ENCODE measurements at places on chromosomes 7 and 10.

DNA sequence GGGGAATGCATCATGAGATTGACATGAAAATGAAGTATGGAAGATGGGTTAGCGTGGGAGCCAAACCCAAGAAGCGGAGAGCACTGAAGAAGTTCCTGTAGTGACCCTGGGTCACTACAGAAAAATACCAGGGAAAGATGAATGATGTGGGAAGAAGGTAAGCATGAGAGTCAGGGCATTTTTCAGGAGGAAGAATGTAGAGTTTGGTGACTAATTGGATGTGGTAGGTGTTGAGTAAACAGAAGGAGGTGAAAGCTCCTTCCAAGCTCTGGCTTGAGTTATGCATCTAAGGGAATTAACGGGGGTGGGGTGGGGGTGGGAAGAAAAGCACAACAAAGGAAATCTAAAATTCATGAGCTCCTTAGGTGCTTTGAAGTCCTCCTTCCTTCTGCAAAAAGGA lies 238.1 kb upstream of the AOAH start:
- DNase-seq: no peak

- no peak for DNase-seq
These were observed 23.1 kb downstream of the GNG11 start for GRCh38 chr7:93944673-93945072.

DNA sequence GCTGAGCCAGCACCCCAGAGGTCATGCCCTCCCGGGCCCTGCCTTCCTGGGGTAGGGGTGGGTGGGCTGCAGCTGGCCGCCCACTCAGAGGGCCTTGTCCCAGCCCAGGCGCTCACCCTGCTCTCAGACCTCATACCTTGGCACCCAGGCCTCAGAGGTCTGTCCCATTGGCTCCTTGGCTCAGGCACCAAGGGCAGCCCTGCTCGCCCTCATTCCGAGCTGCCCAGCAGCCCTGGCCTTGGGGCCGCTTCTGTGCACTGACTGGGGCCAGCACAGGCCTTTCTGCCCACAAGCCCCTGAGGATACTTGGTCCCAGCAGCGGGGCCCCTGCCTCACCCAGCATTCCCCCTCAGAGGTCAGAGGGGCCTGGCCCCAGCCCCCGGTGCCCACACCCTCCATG lies 34.3 kb downstream of the YKT6 start:
- no peak for DNase-seq

GRCh38 chr7:80370587-80370986 lies 141.3 kb downstream of the GNAT3 start:
- no peak for DNase-seq

GRCh38 chr10:17523246-17523753 lies 68.9 kb upstream of the ST8SIA6 start:
- DNase-seq: no peak

- DNase-seq: no peak
These were observed 5.9 kb upstream of the MAPK8 start for GRCh38 chr10:48300556-48300955.

DNA sequence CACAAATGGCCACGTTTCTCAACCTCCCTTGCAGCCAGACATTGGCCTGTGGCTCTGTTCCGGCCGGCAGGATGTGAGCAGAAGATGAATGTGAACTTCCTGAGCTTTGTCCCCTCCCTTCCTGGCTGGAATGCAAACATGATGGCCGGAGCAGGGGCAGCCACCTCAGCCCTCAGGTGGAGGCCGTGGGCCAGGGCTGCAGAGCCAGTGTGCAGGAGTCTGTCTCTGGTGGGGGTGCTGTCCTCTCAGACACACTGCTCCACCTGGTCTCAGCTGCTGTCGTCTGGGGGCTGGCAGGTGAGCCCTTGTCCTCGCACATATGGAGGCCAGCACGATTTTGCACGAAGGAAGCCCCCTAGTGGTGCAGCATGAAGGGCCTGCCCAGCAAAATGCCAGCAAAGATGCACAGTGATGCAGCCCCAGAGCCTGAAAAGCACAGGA lies 25.3 kb upstream of the PWWP2B start:
- DNase-seq: no peak

GRCh38 chr7:147400221-147400689 lies 1190.3 kb upstream of the C7orf33 start:
- DNase-seq: no peak

GRCh38 chr7:140506788-140507464 lies 27.6 kb upstream of the MKRN1 start:
- no peak for DNase-seq

DNA sequence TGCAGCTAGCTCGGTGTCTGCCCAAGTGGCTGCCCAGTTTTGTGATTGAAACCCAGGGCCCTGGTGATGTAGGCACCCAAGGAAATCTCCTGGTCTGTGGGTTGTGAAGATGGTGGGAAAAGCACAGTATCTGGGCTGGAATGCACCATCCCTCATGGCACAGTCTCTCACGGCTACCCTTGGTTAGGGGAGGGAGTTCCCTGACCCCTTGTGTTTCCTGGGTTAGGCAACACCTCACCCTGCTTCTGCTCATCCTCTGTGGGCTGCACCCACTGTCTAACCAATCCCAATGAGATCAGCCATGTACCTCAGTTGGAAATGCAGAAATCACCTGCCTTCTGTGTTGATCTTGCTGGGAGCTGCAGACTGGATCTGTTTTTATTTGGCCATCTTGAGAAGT lies 27.6 kb downstream of the GIMAP4 start:
- no peak for DNase-seq

DNA sequence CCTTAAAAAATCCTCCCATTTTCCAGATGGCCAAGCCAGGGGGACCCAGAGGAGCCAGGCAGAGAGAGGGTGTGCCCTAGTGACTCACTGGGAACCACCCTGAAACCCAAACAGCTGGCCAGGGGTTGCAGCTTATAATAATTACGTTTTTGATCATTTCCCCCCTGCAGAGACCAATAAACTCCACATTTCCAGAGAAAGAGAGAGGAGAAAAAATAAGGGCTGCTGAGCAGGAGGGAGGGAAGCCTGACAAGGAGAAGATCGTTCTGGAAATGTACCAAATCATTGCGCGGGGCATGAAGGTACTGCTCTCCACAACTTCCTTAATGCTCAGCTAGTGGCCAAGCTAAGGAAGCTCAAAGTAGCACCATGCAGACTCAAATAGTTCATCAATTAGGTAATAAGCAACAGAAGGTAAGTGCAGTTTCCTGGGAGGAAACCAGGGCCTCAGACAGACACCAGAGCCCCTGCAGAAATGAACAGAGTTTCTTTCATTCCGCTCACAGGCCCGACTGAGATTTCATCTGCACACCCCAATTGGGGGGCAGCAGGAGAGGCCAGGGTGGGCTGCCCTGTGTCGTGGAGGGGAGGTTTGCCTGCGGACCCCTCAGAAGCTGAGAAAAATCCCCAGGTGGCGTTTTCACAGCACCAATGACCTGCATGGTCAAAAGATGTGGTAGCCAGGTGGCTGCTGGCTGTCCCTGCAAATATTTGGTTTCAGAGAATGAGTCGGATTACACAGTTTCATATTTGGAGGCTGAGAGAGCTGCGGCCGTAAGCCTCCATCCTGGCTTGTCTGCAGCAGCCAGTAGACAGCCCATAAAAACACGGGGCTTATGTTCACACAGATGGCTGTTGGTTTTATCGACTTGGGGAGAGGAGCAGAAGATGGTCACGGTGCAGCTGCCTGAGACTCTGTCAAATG lies 153.2 kb upstream of the LYZL2 start:
- no peak for DNase-seq

GRCh38 chr10:110147961-110148360 lies 59.4 kb upstream of the MXI1 start:
- DNase-seq: no peak

DNA sequence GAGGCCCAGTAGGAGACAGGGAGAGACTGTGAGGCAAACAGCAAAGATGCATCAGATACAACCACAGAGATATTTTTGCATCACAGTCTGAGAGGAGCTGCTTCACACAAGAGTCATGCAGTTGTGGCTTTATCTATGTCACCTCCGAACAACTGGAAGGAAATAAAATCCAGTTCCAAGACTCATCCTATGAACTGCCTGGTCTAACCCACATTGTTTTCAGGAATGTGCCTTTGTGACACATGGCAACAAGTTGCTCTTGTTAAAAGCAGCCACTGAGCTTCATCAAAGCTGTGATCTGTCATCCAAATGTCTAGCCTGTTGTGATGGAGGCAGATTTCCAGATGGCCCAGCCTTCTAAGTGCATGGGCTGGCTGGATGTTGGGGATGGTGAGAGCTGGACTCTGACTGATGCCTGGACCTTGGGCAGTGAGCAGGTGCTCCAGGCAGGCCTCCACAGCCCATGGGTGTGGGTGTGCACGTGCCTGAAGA lies 255.0 kb downstream of the BMPER start:
- DNase-seq: no peak

DNA sequence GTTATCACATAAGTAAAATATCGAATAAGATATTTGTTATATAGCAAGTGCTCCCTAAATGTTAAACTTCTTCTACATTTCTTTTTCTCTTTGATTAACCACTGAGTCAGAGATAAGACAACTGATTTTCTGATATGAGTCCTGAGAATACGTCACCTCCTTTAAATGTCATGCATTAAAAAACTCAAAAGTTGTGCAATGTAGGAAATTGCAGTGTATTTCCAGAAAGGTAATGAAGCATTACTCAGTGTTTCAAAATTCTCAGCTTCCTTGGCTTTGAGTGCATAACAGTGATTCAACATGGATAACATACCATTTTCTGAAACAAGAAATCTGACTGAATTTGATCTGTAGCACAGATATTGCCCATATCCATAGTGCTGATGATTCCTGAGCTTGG lies 155.8 kb downstream of the BMPER start:
- no peak for DNase-seq

DNA sequence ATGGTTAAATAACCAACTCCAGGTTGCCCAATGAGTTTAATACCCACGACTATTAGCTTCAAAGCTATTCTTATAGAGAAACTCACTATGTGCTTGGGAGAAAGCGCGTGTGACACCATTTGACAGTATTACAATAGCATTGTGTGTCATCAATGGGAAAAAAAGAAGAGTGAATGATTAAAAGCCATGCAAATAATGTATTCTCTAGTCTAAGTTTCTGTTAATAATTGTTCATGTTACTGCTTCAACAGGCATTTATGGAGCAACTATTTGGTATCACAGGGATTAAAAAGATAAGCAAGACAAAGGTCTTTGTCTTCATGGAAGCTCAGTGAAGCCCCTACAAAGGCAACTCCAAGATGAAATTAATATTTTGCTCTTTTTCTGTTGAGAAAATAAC lies 47.2 kb downstream of the CAV1 start:
- DNase-seq: no peak

DNA sequence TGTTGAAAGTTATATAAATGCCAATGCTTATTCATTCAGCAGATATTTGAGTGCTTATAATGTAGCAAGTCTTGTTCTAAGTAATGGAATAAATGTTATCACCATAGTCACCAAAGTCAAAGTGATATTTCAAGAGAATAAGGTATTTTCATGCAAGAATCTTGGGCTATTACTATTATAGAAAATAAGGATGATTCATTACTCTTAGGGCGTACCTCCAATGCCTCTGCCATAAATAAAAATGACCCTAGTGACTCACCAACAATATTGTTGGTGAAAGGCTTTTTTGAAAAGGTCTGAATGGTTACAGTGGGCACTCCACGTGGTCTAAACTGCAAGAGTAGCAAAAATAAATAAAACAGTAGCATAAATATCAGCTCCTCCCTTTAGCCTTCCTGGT lies 68.4 kb downstream of the RALA start:
- no peak for DNase-seq

- no peak for DNase-seq
These were observed 738 bp downstream of the ETV1 start for GRCh38 chr7:13988731-13989125.

GRCh38 chr10:21285742-21286331 lies 239.6 kb downstream of the SKIDA1 start:
- no peak for DNase-seq
